ENCODE measurements at places on chromosomes 1 and 21.

DNA sequence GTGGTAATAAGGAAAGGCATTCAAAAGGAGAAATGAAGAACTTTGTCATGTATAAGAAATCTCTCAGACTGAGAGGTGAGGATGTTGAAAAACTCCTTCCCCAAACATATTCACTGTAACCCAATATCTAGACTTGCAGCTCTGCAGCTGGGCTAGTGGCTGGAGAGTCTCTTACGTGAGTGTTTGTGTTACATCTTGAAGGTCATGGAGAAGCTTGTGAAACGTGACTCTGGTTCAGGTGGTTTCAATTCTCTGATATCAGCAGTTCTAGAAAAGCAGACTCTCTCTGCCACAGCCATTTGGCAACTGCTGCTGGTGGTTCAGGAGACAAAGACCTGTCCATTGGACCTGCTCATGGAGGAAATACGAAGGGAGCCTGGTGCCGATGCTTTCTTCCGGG is 55.0 kb upstream of the EPHA8 start:
- DNase-seq, result no peak

DNA sequence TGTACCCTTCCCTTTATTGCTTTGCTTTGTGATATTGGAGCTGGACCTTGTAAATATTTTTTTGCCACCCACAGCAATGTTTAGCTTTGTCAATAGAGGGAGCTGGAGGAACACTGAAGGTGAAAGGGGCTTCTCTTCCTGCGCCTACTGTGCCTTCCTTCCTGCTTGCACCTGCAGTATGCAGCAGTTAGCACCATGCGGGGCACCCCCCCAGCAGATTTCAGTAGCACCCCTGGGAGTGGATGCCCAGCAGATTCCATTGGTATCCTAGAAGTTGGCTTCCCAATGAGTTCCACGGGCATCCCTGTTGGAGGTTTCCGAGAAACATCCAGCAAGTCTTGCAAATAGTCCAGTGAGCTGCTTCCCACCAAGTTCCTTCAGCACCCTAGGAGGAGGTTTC is 25.6 kb downstream of the S100A10 start:
- peak; percentile 60 for DNase-seq

DNA sequence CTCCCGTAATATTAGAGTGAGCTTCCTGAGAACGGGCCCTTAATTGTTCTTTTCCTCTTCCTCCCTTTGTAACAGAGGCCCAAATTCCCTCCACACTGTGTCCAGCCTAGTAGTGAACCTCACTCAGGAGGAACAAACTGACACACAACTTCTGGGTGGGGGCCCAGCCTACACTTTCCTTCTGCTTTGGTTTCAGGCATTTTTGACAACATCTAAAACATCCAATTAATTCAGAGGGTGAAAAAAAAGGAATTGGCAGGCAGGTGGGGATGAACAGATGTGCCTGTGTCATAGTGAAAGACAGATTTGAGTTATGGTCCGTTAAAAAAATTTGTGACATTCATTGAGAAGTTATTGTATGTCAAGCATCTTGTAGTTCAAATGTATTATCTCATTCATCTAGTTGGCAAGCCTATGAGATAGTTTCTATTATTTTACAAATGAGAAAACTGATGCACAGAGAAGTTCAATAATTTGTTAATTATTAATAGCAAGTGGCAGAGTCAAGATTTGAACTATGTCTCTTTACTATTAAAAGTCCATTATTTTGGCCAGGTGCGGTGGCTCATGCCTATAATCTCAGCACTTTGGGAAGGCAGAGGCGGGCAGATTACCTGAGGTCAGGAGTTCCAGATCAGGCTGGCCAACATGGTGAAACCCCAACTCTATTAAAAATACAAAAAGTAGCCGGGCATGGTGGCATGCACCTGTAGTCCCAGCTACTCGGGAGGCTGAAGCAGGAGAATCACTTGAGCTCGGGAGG is 41.6 kb upstream of the LRIG2 start:
- no peak for DNase-seq

- no peak for DNase-seq
These were observed 181.3 kb downstream of the ETS2 start for GRCh38 chr21:38986806-38987632.

GRCh38 chr1:228455715-228456114 is 31.5 kb upstream of the RNF187 start:
- DNase-seq, result no peak

GRCh38 chr1:54695221-54695620 is 20.4 kb upstream of the TTC4 start:
- DNase-seq, result no peak

DNA sequence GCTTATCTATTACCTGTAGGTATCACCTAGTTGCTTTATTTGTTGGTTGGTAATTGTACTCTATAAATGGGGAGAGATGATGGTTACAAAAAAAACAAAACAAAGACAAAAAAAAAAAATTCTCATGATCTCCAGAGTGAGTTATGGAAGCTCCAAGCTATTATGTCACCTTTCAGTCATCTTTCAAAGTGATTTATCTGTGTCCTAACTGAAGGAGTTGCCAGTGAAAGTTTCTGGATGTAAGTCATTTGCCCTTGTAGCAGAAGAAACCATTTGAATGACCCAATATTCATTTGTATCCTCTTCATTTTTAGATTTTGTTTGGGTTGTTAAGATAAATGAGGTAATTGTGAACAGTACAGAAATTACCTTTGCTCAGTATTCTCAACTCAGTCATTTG is 3.6 kb downstream of the SLC35F3 start:
- no peak for DNase-seq

- no peak for DNase-seq
These were observed 316.8 kb downstream of the PTBP2 start for GRCh38 chr1:97038410-97038809.
